Astrocyte (in vitro differentiated cells and primary cell): ENCODE measurements at places on chromosomes 16 and 17. TPM values are rescaled to one million over a fixed set of nuclear protein-coding genes. Genes with fewer than 3 reads are reported as not detected.

GRCh38 chr17:79537061-79537460 lies 73.8 kb downstream of the RBFOX3 start:
- H3K36me3 ChIP-seq = no peaks in the 10 kb centered on the region
- no peak overlapping the region for H3K27ac ChIP-seq
- H3K27me3 ChIP-seq = peaks cover 2% of the 10 kb centered on the region
- DNase-seq = no peak
- no peaks in the 10 kb centered on the region for H3K4me1 ChIP-seq

DNA sequence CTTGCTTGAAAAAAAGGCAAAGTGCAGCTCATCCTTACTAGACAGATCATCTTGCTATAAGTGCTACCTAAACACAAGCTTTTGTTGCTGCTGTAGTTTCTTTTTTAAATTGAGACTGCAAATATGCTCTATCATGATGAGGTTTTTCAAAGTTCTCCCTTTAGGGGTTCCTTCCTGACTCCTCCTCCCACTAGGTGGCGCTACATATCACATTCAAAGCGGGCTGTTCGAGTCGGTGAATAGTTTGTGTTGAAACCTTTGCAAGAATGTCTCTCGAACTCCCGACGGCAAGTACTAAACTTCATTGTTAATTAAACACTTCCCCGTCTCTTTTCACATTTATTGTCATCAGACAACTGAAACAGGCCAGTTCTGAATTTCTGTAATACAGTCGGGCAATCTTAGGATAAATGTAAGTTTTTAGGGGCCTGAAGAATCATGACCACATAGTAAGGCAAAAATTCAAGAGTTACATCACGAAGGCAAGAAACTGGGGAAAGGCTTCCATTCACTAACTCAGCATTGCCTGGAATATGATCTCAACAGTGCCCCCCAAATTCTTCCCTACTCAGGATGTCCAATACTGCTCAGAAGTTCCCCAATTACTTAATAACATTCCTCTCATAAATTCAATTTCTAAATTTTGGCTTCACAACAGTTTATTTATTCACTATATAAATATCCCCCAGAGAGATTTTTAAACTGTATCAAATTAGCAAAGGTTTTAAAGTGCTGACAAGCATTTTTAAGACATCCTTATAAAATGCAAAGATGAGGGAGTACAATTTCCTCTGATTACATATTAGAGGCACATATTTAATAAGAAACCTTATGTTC lies 6.7 kb downstream of the HS3ST3A1 start:
- peaks cover 57% of the 10 kb centered on the region for H3K4me1 ChIP-seq
- peak; percentile 78 for DNase-seq

DNA sequence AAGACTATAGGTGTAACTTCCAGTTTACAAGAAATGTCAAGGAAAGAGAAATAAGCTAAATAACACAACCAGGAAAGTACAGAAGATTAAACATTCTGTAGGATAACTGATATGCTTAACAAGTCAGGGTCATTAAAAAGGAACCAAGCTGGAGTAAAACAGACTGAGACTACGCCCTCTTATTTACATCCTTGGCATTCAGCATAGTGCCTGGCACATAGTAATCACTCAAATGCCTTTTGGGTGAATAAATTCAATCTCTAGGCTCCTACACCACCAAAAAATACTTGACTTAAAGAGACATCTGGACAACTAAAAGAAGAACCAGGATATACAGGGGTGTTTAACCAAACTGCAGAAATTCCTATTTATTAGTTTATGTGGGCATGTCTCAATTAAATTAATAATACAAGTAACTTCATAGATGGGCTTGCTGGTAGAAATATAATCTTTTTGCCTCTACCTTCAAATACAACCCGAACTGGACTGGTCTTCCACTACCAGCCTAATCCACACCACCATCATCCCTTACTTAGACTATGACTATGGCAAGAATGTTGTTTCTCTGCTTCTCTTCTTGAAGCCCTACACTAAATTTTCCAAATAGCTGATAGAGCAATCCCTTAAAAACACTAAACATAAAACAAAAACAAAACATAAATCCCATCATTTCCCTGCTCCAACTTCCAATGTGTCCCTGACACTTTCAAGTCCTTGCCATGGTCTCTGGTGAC lies 47.7 kb upstream of the ULK2 start:
- H3K36me3 ChIP-seq = peaks cover 8% of the 10 kb centered on the region
- DNase-seq = no peak
- H3K27ac ChIP-seq = no peak overlapping the region
- H3K4me3 ChIP-seq = no peak overlapping the region
- H3K27me3 ChIP-seq = no peaks in the 10 kb centered on the region
- no peaks in the 10 kb centered on the region for H3K4me1 ChIP-seq

DNA sequence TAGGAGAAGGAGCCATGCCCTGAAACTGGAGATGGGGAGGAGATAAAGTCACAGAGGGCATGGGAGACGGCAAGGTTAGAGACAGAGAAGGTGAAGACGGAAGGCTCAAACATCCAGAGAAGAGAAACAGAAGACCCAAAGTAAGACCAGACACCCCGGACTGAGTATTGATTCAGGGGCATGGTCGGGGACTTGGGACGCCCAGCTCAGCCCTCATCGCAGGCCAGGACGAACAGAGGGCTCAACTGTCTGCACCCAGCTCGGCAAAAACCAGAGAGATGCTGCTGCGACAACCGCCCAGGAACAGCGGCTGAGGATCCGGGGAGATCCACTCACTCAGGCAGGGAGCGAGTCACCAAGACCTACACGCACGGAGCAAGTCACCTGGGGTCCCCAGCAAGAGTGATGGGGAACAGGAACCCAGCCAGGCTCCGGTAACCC lies 999 bp downstream of the XYLT1 start:
- H3K36me3 ChIP-seq = peaks cover 4% of the 10 kb centered on the region
- peaks cover 26% of the 10 kb centered on the region for H3K4me1 ChIP-seq
- H3K27me3 ChIP-seq = peaks cover 7% of the 10 kb centered on the region
- H3K4me3 ChIP-seq = peak overlapping the region; percentile 78
- no peak for DNase-seq

The RRAD gene
- 10.2 and 12.1 TPM in 2 replicates for total RNA-seq

- no peaks in the 10 kb centered on the region for H3K36me3 ChIP-seq
- no peaks in the 10 kb centered on the region for H3K27me3 ChIP-seq
These were observed 354.2 kb downstream of the PMP22 start for GRCh38 chr17:14910916-14911315.

DNA sequence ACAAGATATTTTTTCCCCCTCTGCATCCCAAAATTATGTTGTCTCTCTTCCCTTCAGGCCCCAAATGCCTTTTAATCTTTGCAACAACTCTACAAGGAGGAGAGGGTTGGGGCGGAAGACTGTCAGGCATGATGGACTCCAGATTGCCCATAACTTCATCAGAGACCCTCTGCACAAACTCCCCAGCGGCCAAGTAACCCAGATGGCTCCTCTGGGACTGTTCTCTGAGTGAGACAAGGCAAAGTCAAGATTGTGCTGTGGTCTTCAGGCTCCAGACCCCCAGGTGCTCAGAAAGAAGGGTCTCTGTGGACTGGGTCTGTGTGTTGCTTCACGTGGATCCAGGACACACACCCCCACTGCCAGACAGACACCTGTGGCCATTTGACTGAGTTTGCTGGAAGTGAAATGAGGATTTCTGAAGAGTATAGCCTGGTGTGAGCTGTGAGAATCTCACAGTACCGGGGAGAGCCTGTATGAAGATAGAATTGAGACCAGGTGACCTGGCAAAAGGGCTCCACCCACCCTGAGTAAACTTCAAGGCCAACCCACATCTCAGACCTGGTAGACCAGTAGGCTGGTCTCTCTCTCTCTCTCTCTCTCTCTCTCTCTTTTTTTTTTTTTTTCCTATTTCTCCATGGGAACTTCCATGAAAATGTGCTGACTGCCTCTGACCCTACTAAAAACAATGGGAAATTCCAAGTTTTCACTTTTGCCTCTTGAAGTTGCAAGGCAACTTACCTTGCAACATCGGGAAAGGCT lies 354.1 kb downstream of the SOX9 start:
- H3K27me3 ChIP-seq = no peaks in the 10 kb centered on the region
- no peak for DNase-seq
- H3K4me3 ChIP-seq = no peak overlapping the region
- H3K27ac ChIP-seq = no peak overlapping the region
- peaks cover 12% of the 10 kb centered on the region for H3K4me1 ChIP-seq

- peak overlapping the region; percentile 30 for H3K4me3 ChIP-seq
- H3K4me1 ChIP-seq = peaks cover 14% of the 10 kb centered on the region
- peak overlapping the region; percentile 23 for H3K27ac ChIP-seq
- H3K27me3 ChIP-seq = no peaks in the 10 kb centered on the region
- peak; percentile 96 for DNase-seq
- H3K36me3 ChIP-seq = no peaks in the 10 kb centered on the region
These were observed 265.5 kb downstream of the PARN start for GRCh38 chr16:14364386-14365199.
